Stimulated activated CD8-positive, alpha-beta memory T cell treated with anti-CD3 and anti-CD28 coated beads, Interleukin-2, amount 100 ng/mL, for 1 hour (primary cell): ENCODE measurements at places on chromosomes 5 and 9.

DNA sequence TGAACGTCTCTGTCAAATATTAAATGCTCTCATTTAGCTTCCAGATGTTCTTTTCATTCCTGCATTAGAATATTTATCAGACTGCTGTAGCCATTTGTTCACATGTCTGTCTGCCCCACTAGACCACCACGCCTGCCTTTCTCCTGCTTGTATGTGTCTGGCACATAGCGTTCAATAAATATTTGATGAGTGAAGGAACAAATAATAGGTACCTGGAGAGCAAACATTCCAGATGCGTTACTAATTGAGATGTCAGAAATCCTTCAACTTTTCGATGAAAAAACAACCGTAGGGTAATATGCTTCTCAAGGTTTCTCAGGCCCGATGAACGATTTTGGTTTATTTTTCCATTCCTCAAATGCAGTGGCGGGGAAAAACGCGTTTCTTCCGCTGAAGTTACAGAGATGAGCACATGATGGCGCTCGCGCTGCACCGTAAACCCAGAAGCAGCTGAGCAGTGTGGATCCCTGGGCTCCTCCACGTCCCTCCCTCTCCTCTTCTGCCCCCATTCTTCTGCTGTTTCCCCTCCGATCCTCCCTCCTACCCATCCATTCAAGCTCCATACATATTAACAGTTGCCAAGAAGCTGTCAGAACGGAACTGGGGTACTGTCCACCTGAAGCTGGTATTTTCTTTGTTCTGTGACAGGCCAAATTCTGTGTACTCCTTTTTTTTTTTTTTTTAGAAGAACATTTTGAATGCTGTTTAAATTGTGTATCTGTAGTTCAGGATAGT lies 245.4 kb downstream of the MPDZ start:
- no peak for DNase-seq

DNA sequence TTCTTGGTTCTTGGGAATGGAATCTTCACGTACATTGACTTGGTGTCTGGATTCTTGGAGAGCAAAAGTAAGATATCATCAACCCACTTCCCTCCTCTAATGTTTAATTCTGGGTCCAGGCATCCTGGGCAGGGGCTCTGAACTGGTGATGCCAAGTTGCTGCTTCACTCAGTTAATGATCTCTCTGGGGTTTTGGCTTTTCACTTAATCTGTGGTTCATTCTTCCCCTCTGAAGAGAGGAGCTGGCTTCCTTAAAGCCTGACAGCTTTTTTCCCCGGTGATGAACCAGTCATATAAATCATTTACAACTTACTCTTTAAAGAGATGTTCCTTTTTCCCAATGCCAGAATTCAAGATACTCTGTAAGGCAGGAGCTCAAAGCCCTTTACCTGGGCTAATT lies 65.9 kb downstream of the ARHGAP26 start:
- DNase-seq = no peak

- DNase-seq = no peak
These were observed 22.1 kb upstream of the PLCXD3 start for GRCh38 chr5:41532485-41532884.

DNA sequence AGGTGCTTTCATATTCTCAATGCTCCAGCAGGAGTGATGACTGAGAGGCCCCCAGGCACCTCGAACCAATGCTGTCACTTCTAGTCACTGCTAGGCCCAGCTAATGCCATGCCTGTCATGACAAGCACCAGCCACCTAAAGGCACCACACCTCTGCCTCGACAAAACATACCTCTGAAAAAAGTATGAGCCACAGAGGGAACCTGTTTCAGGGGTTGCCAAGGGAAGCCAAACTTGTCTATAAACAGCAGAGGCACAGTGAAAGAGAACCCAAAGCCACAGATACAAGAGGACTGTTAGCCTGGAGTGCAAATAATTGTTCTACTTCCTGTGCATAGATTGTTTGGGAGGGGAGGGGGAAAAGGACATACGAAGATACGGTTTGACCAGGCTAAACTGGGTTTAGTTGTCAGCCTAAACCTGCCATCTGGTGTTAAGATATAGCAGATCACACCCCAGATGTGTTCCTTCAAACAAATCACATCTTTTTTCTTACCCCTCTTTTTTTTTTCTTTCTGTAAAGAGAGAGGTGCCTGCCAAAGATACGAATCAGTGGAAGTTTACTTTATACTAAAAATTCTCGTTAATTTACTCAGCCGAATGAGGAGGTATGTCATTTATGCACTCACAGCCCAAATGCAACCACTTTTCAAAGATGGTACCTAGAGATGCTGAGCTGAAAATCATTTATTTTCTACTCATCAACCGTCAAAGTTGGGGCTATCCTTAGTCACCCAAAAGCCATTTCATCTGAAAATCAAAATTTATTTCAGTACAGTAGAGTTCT lies 45.7 kb downstream of the BNC2 start:
- no peak for DNase-seq

DNA sequence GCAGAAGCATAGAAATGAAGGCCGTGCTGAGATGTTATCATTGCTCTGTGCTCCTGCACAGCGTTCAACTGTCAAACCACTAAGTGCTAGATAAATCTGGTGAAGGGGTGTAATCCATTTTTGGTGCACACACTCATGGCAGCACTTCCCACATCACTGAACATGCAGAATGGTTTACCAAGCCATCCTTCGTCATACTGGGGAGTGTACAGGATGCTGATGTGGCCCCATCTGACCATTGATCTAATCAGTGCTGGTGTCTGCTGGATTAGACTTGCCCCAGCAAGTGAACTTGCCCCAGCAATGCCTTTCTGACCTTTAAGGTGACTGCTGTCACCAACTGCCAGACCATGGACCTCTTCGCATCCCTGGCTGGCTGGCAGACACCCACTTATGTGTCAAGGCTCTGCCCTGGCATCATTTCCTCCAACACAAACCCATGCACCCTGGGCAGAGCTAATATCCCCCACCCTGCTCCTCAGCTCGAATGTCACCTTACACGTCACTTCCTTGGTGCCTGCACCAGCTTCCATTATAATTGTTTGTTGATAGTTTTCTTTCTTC lies 4.2 kb upstream of the SEMA4D start:
- DNase-seq = no peak

DNA sequence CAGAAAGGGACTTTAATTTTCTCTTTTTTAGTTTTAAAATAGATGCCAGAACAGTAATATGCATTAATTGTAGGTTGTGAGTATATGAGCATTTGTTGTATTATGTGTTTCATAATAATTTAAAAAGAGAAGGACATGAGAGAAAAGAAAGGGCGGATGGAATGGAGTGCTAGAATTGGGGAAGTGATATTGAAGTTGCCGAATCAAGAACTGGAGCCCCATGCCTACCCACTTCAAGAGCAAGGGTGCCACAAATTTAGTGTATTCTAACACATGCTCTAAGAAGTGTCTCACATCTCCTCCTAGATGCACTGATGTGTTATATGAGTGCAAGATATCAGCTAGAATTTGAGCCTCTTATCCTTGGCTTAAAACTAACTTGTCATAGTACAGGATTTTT lies 43.6 kb upstream of the FYB1 start:
- no peak for DNase-seq

- no peak for DNase-seq
These were observed 37.0 kb upstream of the IRX4 start for GRCh38 chr5:1919750-1920149.

- DNase-seq = no peak
These were observed 136.5 kb downstream of the MRPL36 start for GRCh38 chr5:1663186-1663585.

DNA sequence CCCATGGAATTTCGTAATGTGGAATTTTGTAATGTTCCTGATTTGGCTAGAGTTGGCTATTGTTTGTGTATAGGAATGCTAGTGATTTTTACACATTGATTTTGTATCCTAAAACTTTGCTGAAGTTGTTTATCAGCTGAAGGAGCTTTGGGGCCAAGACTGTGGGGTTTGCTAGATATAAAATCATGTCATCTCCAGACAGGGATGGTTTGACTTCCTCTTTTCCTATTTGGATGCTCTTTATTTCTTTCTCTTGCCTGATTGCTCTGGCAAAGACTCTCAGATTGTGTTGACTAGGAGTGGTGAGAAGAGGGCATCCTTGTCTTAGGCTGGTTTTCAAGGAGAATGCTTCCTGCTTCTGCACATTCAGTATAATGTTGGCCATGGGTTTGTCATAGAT lies 91.0 kb downstream of the NNT start:
- DNase-seq = no peak

DNA sequence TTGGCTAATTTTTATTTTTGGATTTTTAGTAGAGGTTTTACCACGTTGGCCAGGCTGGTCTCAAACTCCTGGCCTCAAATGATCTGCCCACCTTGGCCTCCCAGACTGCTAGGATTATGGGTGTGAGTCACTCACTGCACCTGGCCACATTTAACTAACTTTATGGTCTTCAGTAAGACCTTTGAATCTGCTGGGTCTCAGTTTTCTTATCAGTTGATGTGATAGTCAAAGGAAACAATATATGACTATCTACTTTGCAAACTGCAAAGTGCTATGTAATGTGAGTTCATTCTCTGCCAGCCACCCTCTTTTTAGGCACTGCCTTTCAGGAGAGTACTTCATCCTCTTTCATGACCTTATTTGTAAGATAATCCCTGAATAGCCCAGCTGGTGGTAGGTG lies 474.7 kb downstream of the PDE4D start:
- DNase-seq = no peak

GRCh38 chr9:85600675-85601263 lies 141.0 kb downstream of the AGTPBP1 start:
- DNase-seq = no peak

GRCh38 chr9:84556556-84556955 lies 113.0 kb upstream of the NTRK2 start:
- DNase-seq = no peak

DNA sequence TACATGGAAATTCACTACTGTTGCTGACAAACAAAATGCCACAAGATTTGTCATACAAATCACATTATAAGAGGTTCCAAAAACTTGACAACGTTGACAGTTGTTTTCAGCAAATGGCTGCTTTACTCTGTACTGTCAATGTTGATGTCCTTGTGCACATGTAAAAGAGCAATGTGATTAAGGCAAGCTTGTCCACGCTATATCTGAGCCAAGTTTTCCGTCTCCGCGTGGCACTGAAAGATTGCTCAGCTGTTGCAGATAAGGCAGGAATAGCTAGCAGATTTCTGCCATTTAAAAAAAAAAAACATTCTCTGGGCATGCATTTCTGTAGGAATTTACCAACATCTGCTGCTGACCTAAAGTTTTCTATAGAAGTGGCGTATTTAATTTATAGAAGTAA lies 46.4 kb upstream of the MEF2C start:
- DNase-seq = no peak

DNA sequence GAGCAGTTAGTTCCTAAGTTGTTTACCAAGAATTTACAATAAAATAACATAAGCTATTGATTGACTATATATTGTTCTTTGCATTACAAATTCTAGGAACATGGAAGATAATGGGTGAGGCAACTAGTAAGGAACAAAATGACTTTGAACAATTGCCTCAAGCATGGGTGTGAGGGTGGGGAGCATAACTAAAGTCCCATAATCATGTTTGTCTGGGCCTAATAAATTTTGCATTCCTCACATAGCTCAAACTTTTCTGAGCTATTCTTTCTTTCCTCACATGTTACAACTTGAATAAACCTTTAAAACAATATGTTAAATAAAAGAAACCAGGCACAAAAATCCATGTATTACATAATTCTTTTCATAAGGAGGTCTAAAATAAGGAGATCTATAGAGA lies 1066.1 kb downstream of the NR2F1-AS1 start:
- DNase-seq = no peak

GRCh38 chr9:134695144-134695543 lies 53.5 kb downstream of the COL5A1 start:
- no peak for DNase-seq

DNA sequence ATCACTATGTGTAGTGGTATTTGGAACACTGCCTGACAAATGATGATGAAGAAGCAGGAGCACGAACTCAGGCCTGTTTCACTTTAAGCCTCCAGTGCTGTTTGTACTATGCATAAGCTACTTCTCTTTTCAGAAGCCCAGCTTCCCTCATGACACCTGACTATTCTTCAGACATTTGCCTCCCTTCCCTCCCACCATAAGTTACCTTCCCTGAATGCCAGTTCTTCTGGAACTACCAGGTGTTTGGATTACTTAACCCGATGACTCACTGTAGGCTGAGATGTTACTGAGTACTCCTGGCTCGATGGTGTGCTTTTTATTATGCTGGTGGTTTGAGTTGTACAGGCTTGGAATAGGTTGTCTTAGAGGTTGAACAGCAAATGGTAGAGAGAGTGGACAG lies 180.0 kb downstream of the SPATA31D1 start:
- DNase-seq = no peak
